ENCODE measurements at places on chromosomes 1 and 21.

- DNase-seq, result no peak
Observed at GRCh38 chr1:43256675-43257570, 12.9 kb upstream of the TMEM125 start.

GRCh38 chr1:54965624-54966340 lies 14.6 kb upstream of the TMEM61 start:
- no peak for DNase-seq

DNA sequence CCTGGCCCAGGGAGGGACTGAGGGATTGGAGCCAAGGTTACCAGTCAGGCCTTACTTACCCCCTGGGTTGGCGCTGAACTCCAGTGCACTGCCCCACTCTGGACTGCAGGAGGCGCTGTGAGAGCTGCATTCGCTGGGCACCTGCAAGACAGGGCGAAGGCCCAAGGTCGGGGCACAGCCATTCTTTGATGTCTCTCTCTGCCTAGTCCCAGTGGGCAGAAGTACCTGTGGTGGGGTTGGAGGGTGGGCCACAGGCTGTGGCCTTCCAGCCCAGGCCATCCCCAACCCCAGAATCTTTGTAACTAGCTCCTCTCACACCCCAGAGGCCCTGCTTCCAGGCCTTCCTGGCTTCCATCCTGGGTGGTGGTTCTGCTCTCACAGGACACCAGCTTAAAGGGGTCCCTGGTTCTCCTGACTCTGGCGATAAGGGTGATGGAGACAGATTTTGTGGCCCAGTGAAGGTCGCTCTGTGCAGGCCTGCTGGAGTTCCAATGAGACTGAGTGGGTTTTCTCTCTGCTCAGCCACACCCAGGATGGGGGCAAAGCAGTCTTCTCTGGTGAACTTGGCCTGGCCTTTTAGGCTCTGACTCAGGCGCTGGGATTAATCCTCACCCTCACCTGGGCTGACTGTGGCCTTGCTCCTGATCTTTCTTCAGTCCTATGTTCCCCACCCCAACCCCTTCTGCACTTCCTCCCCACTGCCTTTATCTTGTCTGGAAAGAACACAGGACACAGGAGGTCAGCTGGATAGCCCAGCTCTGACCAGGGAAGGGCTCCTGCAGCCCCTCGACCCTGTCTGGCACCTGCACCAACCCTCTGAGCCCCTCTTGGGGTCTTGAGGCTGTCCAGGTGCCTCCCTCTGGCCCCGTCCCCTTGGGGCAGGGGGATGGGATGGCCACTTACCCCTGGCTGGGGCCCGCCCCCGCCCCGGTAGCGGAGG lies 954 bp downstream of the MYOG start:
- DNase-seq, result no peak

GRCh38 chr1:246459221-246459620 lies 47.9 kb downstream of the SMYD3 start:
- DNase-seq, result no peak

Measured in occipital lobe (tissue), 3 donors.